Upper lobe of left lung (tissue), 6 donors: ENCODE measurements at places on chromosomes 2 and 18. TPM values are rescaled to one million over a fixed set of nuclear protein-coding genes. Genes with fewer than 3 reads are reported as not detected.

The TDRD15 gene
- total RNA-seq: 0.07 TPM

The EFEMP1 gene
- total RNA-seq: 257 TPM

The DCDC2C gene
- not detected for total RNA-seq

The PTPRN gene
- not detected for total RNA-seq

The TPO gene
- total RNA-seq: not detected

The SETBP1 gene
- 38.8 TPM for total RNA-seq

The MAPRE3 gene
- 13.5 TPM for total RNA-seq

The ILKAP gene
- total RNA-seq: 35.2 TPM

The HAT1 gene
- 10.3 TPM for total RNA-seq

The DSG1 gene
- total RNA-seq: not detected

The REG1B gene
- total RNA-seq: 1.5 TPM

The MAP3K19 gene
- total RNA-seq: 0.34 TPM

The CCL20 gene
- 2.6 TPM for total RNA-seq

The KCNIP3 gene
- total RNA-seq: 5.9 TPM

The EGR4 gene
- total RNA-seq: not detected

The ZSWIM2 gene
- total RNA-seq: not detected

The PTMA gene
- 344 TPM for total RNA-seq

The DYNC1I2 gene
- 91.1 TPM for total RNA-seq

The STPG4 gene
- 0.40 TPM for total RNA-seq

The TMEM247 gene
- not detected for total RNA-seq

The EPB41L3 gene
- total RNA-seq: 94.3 TPM

The GYPC gene
- 84.8 TPM for total RNA-seq
